ENCODE measurements at places on chromosomes 16 and 17. TPM values are rescaled to one million over a fixed set of nuclear protein-coding genes. Genes with fewer than 3 reads are reported as not detected.
A peak's percentile ranks its signal among the peaks of the same experiment; 100 is the strongest.

The CCDC57 gene
- 11.6 TPM for polyA plus RNA-seq

The KATNIP gene
- 16.9 TPM for polyA plus RNA-seq

The HAPSTR1 gene
- 11.9 TPM for polyA plus RNA-seq

The C16orf92 gene
- polyA plus RNA-seq: not detected

The KRT222 gene
- not detected for polyA plus RNA-seq

The KCTD19 gene
- polyA plus RNA-seq: 0.06 TPM

DNA sequence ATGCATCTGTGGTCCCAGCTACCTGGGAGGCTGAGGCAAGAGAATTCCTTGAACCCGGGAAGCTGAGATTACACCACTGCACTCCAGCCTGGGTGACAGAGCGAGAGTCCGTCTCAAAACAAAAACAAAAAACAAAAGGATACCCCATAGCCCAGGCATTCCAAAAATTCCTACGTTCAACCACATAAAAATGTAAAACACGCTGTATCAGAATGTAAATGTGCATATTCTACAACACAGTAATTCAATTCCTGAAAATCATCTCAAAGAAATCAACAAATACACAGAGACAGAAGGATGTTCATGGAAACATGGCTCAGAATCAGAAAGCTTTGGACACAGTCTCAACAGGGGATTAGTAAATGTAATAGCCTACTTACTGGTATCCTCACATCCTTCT, 33.0 kb downstream of the COG7 start:
- DNase-seq: no peak

DNA sequence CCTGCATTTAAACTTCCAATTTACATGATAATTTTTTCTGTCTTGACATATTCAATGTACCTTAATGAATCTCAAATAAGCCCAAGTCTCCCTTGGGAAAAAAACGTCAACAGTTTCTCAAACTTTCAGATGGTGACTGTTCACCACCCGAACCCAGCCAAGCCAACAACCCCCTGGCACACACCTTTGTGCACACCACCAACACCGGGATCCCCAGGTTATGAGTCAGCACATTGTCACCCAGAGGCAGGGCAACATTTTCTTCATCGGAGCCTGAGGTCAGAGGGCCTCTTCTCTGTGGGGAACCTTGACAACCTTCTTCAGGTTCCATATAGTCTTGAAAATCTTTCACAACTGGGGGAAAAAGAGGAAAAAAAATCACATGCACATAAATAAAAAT, 15.5 kb downstream of the DYNC1LI2 start:
- no peak for DNase-seq

DNA sequence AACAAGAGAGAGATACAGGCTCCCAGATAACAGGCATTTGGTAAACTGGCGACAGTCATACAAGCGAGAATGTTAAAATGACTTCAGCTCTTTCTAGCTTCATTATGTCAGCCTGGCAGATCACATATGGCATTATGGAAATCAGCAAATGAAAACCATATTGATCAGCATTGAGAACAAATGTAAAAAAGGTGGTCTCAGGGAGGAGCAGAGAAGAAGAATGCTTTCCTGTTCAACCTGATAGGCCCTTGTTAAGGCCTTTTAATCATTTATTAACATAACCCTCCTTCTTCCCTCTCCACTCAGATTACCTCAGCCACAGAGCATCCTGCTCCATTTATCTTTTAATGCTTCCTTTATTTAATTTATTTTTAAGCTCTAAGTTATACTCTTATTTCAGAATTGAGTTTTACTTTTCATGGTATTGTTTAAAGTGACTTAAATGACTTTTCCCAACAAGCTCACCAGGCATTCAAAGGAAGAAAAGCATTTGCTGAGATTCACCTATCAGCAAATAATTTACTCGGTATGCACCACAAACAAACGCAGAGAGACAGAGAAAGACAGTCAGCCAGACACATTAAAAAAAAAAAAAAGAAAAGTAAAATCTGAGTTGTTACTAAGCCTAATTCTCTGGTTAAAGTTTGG, 243.9 kb upstream of the TBX2 start:
- DNase-seq: no peak

DNA sequence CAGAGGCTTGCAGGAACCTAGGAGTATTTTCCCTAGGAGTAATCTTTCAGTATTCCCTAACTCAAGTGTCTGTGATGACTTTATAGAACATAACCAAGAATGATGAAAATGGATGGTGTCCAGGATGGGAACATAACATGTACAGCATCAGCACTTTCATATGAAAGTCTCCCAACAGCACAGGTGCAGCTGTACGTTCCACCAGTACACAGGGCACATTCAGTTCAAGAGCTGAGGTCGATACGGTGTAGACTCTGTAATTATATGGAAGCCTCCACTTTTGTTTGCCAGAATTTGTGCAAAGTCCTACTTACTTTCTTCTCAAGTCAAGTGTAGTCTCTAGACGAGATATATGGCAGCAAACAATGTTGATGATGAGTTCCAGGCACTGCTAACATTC, 46.2 kb upstream of the CRYM start:
- DNase-seq: no peak

GRCh38 chr16:1642148-1642547, 30.0 kb downstream of the CRAMP1 start:
- DNase-seq: no peak

GRCh38 chr17:2549392-2550211, 37.9 kb upstream of the METTL16 start:
- no peak for DNase-seq

- no peak for DNase-seq
Observed at GRCh38 chr17:79668344-79669250, 57.7 kb upstream of the RBFOX3 start.

GRCh38 chr17:28469376-28469775, 4.1 kb upstream of the SLC13A2 start:
- DNase-seq: no peak

DNA sequence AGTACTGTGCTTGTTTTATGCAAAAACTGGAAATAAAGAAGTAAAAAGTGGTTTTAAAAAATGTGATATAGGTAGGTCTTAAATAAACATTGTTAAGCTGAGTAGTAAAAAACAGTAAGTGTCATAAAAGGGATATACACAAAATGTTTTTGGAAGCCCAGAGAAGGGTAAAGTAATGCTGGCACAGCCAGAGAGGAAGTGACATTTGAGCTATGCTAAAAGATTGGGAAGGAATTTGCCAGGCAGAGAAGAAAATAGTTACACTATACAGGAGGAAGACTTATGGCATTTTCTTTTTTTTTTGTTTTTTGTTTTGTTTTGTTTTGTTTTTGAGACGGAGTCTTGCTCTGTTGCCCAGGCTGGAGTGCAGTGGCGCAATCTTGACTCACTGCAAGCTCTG, 40.8 kb upstream of the TAOK1 start:
- no peak for DNase-seq

DNA sequence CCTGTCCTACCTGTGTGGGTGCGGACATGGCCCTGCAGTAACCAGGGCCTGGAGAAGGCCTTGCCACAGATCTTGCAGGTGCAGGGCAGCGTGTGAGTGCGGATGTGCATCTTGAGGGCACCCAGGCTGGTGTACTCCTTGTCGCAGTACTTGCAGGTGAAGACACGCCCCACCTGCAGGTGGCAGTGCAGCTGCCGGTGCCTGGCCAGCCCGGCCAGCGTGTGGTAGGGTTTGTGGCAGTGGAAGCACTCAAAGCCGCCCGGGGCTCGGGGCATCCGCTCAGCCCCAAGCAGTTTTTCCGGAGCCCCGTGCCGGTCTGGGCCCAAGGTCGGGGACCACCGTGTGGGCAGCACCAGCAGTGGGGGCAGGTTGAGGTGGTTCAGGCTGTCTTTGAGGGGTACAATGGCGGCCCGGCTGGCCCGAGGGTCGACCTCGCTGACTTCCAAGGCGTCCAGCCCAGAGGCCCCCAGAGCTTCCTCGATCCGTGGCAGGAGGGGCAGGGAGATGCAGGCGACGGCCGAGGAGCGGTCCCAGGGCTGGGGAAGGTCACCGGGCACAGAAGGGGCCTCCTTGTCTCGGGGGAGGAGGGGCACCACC, 5.1 kb downstream of the SNAI3 start:
- DNase-seq: no peak

DNA sequence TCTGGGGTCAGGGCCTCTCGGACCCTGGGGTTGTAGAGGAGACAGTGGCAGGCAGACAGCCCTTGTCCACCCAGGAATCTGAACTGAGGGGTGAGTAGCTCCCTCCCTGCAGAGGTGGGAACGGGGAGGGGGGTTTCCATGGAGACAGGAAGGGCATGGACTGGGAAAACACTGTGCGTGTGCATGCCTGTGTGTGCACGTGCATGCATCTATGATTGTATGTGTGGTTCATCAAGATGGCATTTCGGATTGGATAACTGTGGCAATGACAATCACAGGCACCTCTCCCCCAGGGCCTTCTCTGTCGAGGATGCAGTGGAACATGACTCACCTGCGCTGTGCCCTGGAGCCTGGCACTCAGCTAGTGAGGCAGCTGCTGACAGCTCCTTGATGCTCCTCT, 6.1 kb upstream of the CD300C start:
- no peak for DNase-seq

DNA sequence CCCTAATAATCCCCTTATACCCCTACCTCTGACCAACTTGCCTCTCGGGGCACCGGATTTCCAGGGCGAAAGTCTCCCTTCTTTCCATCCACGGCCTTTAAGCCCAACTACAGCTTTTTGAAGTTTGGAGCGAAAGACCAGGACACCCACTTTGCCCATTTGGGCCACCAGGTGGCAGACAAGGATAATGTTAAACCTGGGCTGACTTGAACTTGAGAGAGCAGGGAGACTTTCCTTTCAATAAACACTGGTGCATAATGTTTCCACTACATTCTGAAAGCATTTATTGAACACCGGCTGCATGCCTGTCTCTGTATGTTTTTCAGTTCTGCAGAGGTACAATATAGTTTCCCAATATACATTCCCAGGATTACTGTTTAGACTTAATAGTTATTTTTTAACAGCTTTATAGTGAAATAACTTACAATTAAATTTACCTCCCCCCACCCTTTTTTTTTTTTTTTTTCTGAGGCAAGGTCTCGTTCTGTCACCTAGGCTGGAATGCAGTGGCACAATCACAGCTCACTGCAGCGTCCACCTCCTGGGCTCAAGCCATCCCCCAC, 6.9 kb upstream of the CES3 start:
- no peak for DNase-seq

DNA sequence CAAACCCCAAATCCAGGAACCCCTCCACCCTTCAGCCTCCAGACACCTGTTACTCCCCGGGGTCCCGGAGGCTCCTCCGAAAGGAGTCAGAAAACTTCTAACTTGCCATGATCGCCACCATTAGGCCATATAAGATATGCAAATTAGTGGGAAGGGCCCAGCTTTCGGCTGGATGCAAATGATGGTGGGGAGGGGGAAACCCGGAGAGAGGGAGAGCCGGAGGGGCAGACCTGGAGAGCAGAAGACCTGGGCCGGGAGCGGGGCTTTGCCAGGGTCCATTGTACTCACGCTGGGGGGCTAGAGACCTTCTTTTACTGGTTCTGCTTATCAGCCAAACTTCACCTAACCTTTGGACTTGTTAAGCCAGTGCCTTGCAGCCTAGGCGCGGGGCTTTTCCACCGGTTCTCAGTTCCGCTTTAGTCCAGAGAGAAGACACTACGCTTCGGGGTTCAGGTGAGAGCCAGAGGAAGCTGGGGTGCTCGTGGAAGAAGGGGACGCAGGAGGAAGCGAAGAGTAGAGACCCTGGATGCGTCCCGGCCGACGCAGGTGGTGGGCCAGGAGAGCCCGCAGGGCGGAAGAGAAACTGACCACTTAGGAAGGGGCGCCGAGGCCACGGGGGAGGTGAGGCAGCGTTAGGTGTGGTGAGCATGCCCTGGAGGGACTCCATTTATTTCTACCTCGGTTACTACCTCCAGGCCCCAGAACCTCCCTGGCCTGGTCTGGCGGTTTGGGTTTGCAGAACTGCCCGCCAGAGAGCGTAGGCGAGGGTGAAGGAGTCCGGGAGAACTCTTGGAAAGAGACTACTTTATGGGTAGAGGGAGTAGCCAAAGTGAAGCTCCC, at the start of gene HNF1B:
HNF1B (minus strand) TSS at position 99 of the 840 bp plus-strand sequence. CDS start 175 bp downstream, outside the sequence.
- DNase-seq: no peak

- no peak for DNase-seq
Observed at GRCh38 chr17:49494986-49495841, at the start of gene NGFR. Gene NGFR, plus strand, starts transcription at chr17:49495293. Its CDS starts 125 bp downstream, at chr17:49495418.

DNA sequence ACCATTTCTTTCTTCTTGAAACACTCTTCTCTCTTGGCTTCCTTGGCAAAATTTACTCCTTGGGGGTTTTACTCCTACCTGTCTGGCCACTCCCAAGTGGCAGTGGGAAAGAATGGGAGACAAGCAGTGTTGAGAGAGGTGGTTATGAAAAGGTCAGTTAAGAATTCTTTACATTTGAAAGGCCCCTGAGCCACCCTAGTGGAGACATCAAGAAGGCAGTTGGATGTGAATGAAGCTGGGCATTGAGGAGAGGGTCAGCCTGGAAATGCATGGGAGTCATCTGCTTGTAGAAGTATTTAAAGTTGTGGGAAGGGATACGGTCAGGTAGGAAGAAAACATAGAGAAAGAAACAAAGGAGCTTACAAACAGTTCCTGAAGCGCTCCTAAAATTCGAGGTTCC, 42.3 kb upstream of the CCNF start:
- no peak for DNase-seq

GRCh38 chr17:30520436-30520835, 43.2 kb downstream of the GOSR1 start:
- DNase-seq: peak; percentile 47

Measured in BJ (cell line).